ENCODE measurements at places on chromosomes 2 and 18.

DNA sequence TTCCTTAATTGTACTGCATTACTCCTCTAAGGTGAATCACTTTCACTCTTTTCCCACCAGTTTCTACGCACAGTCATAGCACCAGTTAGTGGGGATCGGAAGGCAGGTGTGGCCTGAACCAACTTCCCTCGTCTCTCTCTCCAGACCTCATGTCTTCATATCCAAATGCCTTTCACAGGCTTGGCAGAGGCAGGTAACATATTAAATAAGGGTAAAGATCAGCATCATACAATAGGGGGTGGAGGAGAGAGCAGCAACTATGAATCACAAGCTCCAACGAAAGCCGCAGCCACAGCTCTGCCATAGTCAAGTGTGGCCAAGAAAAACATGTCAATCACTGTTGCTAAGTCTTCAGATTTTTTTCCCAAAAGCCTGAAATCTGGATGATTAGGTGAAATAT is 40.3 kb downstream of the AP1S3 start:
- no peak for DNase-seq

DNA sequence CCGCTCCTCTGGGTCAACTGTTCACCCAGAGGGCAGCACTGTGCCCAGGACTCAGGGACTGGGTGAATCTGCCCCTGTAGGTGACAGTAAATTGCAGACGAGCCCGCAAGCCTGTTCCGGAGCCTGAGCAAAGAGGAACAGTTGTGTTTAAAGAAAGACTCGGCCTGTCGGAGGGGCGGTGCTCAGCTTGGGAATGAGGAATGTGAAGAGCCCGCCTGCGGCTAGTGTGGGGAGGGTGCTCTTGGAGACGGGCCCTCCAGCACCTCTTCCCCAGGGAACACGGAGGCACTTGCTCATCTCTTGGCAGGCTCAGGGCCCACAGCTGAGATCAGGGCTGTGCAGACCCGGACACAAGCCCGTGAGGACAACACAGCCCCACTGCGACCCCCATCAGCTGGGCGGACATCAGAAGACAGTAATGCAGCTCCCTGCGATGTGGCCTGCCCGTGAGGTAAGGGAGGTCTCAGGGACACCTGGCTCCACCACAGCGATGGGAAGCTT is 299.0 kb downstream of the NDUFA10 start:
- peak; percentile 19 for DNase-seq

- DNase-seq, result no peak
These were observed 557.2 kb downstream of the CPS1 start for GRCh38 chr2:211113334-211114175.

DNA sequence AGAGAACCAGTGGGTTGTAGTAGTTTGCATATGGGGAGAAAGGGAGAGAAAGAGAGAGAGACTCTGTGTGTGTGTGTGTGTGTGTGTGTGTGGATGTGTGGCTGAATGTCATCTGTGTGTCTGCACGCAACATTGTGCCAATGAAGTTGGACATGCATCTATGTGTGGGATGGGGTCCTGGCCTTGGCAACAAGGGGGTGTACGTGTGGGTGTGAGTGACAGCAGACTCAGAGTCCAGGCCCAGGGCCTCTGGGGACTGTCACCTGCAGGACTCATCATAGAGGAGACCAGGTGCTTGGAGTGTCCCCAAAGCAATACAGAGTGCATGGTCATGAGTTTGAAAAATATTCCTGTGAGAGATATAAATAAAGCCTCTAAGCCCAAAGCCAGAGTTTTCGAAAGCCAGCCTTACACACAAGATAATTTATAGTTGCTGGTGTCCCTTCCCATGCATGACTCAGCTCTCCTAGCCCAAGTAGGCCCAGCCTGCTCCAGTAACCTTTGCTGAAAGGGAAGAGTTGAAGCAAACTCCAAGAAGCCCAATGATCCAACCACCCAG is 59.9 kb downstream of the TNP1 start:
- peak; percentile 58 for DNase-seq

- DNase-seq, result no peak
These were observed 96.7 kb downstream of the WDR7 start for GRCh38 chr18:56747857-56748256.

DNA sequence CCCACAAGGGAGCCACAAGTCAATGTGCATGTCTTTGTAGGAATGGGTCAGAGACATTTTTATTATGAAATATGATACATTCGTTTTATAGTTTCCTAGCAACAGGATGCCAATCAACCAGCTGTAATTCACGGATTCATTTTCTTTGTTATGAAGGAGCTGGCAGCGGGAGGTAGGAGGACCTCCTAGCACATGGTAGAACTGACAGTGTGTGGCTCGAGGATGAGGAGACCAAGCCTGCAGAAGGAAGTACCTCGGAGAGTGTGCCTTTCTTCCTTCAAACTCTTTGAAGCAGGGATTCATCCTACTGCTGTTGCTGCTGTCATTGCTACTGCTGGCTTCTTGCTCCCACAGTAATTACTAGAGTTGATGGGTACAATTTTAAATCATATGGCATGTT is 504.8 kb upstream of the KLHL29 start:
- no peak for DNase-seq

DNA sequence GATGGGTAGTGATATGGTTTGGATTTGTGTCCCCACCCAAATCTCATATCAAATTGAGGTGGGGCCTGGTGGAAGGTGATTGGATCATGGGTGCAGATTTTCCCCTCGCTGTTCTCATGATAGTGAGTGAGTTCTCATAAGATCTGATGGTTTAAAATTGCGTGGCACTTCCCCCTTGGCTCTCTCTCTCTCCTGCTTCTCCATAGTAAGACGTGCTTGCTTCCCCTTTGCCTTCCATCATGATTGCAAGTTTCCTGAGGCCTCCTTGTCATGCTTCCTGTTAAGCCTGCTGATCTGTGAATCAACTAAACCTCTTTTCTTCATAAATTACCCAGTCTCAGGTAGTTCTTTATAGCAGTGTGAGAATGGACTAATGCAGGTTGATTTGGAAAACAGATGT is 223.2 kb upstream of the APCDD1 start:
- DNase-seq, result no peak

DNA sequence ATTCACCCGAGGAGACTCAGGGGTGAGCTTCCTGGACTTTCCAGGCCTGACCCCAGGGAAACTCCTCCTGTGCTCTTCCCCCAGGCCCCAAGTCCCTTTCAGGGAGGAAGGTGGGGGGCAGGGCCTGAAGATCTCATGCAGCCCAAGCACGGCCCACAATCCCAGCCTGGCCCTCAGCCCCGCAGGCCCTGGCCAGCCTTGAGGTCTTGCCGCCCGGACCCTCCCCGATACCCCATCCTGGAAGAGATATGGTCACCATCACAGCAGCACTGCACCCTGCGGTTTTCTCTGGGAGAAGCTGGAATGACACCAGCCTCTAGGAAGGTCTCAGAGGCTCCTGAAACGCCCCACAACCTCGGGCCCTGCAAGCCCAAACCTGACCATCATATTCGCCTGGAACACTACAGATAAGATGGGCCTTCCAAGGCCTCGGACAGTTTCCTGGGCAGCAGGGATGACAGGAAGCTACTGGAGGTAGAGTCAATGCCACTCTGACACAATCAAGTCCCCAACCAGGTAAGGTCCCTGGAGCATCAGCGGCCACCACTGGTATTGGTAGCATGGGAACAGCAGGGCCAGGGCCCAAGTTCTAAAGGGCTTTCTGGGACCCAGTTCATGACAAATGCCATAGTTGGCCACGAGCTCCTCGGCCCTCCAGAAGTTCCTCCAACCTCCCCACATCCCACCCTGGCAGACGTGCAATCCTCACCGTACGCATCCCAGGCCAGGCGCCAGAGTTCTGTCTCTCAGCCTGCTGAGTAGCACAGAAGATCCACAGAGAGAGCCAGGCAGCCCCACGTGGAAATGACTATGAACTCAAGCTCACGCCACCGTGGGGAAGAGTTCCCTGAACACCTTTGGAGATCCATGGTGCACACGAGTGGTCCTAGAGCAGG is 8.6 kb downstream of the SDC1 start:
- DNase-seq, result no peak

DNA sequence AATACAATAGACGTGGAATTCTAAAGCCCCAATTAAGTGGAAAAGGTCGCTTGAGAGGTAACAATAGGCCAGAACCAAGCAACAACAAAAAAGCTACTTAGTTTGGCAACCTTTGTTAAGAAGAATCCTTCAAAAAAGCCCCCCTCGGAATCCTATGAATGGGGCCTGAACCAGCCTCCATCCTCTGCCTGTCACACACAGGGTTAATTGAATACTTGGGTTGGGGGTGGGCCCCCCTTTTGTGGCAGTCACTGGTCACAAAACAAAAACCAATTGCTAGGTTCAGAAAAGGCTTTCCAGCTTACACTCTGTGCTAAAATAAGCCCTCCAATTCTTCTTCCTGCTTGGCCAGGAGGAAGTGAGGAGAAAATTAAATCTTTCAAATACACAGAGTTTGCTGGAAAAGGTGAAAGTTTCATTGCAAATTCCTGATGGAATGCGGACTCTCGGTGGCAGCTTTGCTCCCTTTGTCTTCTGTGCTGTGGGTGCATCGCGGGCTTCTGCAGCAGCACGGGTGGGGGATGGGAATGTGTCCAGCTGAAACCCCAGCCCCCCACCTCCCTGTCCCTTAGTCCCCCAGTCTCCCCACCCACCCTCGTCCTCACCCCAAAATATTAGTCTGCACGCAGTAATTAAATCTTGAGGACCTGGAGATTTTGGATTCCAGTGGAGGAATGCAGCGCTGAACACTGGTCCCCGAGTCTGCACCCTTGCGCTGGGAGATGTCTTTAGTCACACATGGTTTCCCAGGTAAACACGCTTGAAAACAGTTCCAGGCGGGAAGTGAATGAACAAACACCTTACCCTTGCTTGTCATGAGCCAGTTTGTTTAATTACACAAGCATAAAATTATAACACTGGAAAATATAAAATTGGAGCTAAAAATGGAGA is 254.3 kb downstream of the SOX11 start:
- DNase-seq, result no peak

GRCh38 chr18:765764-766549 is 46.1 kb downstream of the YES1 start:
- DNase-seq, result no peak

DNA sequence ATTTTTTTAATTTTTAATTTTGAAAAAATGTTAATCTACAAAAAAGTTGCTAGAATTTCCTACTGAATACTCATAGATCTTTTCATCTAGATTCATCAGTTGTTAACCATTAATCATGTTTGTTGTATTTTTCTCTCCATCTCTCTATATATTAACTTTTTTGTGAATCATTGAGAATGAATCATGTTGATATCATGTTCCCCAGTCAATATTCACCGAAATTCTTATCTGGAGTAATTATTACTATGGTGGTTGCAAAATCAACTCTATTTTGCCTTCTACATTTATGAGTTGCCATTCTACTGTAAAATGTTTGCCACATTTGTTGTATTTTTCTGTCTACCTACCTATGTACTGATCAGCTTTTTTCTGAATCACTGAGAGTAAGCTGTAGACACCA is 154.0 kb downstream of the SPP2 start:
- no peak for DNase-seq

DNA sequence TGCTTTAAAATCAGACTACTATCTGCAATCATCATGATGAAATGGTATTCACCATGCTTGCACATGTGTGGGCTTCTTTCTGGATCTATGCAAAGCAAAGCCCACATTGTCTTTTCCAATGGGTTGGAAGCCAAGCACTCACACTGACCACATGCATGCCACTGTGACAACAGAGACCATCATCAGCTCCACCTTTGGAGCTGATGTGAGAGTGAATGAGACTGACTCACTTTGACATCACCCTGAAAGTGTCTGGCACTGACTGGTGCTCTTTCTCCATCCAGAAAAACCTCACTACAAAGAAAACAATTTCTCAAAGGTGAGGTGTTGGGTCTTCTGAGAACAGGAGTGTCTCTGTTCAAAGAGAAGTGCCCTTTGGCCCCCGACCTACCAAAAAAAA is 4.7 kb downstream of the MYO5B start:
- no peak for DNase-seq

DNA sequence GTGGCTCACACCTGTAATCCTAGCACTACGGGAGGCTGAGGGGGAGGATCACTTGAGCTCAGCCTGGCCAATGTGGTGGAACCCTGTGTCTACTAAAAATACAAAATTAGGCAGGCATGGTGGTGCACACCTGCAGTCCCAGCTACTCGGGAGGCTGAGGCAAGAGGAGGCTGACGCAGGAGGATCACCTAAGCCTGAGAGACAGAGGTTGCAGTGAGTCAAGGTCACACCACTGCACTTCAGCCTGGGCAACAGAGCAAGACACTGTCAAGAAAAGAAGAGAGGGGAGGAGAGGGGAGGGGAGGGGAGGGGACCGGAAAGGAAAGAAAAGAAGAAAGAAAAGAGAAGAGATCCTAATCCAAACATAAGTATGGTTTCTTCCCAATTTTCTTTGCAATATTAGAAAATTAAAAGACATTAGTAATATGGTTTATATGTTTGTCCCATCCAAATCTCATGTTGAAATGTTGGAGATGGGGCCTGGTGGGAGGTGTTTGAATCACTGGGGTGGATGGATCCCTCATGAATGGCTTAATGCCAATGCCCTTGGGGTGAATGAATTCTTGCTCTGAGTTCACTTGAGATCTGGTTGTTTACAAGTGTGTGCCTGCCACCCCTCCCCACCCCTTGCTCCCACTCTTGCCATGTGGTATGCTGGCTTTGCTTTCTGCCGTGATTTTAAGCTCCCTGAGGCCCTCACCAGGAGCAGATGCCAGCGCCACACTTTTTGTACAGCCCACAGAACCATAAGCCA is 50.7 kb downstream of the TRIP12 start:
- DNase-seq, result no peak

DNA sequence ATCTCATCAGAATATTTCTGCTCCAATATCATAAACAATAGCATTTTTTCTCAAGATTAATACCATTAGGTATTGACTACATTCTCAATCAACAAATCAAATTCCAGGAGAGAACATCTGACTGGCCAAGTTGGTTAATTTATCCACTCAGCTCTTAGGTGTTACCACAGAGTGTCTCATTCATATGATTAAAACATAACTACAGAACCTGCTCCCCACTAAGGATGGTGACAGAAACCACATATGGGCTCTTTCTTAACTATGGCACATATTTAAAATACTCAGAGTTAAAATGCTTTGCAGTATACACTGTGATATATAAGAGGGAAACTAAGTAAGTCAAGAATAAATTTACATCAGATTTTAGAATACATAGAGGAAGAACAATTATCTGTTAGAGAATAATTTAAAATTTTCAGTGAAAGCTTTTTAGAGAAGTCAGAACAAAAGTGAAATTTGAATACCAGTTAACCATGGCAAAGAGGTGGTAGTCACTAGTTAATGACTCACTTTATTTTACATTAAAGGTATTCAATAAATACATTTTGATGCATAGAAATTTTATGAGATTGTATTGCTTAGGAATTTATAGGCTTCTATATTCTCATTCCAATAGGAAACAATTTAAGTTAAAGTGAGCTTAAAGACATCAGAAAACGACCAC is 1120.8 kb upstream of the TMEFF2 start:
- DNase-seq, result no peak

GRCh38 chr2:96877042-96877451 is 7.2 kb upstream of the SEMA4C start:
- DNase-seq, result no peak

Data from ovary (tissue), 10 donors.